Activated CD8-positive, alpha-beta memory T cell treated with anti-CD3 and anti-CD28 coated beads for 36 hours (primary cell): ENCODE measurements at places on chromosomes 12 and 14. TPM values are rescaled to one million over a fixed set of nuclear protein-coding genes. Genes with fewer than 3 reads are reported as not detected.

Gene NTN4
- total RNA-seq = not detected

Gene FOXN3
- total RNA-seq = 68.3 TPM

Gene SLCO1A2
- total RNA-seq = not detected

Gene GPR132
- 41.4 TPM for total RNA-seq

Gene TTC9
- total RNA-seq = 5.7 TPM
